ENCODE measurements at places on chromosomes 7 and 10. TPM values are rescaled to one million over a fixed set of nuclear protein-coding genes. Genes with fewer than 3 reads are reported as not detected.

GRCh38 chr7:107386548-107387102 lies 83.2 kb upstream of the GPR22 start:
- DNase-seq = no peak

GRCh38 chr10:3531670-3532069 lies 253.3 kb downstream of the KLF6 start:
- DNase-seq = no peak

DNA sequence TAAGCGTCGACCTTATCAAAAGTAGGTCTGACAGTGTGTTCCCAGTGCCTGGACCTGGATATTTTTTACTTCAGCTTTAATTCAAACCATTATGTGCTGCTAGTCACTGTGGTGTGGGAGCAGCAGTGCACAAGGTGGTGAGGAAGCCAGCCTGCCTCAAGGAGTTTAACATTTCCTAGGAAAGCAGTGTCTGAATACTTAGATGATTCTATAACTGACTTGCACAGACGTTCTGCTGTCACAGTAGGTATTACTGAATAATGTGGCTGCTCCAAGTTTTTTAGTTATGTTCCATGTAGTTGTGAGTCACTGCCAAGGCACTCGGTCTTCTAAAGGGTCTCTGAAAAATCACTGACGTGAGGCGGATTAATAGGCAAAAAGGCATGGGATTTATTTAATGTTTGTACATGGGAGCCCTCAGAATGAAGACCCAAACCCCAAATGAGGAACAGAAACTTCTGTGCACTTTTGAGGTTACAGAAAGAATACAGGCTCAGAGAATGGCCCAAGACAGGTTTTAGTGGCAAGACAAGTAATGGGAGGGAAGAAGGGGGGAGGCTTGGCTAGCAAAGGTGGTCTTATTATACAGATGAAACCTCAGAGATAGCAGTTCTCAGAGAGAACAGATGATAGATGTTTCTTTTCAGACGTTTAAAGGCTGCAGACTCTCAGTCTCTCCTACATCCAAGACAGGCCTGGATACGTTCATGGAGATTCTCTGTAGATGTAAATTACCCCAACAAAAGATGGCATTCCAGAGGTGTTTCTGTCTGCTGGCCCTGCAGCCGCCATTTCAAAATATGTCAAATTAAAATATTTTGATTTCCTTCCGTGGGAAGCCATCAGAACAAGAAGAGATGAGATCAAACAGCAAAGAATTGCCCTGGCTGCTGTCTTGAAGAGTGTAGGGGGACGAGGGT lies 209.3 kb downstream of the SDK1 start:
- no peak for DNase-seq

DNA sequence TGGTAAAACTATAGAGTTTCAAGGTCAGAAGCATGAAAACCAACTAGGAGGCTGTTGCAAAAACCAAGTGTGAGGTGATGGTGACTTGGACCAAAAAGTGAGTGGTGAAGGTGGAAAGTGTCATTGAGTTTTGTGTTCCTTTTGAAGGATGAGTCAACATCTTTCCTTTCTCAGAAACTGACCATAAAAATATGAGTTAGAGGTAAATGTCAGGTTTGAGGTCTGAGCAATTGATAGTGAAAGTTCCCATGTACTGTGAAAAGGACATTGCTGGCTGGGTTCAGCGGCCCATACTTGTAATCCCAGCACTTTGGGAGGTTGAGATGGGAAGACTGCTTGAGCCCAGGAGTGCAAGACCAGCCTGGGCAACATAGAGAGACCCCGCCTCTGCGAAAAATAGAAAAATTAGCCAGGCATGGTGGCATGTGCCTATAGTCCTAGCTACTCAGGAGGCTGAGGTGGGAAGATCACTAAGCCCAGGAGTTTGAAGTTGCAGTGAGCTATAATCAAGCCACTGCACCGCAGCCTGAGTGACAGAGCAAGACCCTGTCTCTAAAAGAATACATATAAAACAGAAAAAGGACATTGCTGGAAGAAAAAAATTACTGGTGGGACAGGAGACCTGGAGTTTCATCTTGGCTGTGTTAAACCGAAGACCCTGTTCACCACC lies 89.3 kb upstream of the ARID5B start:
- DNase-seq = no peak

DNA sequence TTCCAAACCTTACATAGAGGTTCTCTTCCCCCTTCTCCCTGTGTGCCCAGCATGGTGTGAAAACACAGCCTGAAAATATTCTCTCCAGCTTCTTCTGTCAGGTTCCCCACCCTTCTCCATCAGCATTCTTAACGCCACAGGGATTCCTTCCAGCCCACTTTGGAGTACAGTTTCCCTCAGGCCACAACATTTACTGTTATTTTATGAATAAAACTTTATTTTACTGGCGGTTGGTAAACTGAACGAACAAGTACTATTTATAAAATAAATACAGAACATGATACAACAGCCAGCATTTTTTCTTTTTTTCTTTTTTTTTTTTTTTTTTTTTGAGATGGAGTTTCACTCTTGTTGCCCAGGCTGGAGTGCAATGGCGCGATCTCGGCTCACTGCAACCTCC lies 31.6 kb upstream of the GPNMB start:
- DNase-seq = no peak

DNA sequence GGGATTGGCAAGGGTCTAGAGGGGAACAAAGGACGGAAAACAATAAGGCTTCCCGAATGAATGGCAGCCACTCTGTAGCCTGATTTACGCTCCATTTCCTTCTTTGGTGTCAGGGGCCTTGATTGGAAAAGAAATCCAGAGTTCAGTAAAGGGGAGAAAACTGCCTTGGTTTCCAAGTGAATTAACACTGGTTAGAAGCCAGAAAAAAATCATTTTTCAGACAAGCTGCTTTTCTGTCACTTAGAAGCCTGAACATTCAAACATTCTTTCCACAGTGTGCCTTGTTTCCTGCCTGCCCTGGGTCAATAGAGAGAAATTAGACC lies 283 bp upstream of the TRDMT1 start:
- no peak for DNase-seq

DNA sequence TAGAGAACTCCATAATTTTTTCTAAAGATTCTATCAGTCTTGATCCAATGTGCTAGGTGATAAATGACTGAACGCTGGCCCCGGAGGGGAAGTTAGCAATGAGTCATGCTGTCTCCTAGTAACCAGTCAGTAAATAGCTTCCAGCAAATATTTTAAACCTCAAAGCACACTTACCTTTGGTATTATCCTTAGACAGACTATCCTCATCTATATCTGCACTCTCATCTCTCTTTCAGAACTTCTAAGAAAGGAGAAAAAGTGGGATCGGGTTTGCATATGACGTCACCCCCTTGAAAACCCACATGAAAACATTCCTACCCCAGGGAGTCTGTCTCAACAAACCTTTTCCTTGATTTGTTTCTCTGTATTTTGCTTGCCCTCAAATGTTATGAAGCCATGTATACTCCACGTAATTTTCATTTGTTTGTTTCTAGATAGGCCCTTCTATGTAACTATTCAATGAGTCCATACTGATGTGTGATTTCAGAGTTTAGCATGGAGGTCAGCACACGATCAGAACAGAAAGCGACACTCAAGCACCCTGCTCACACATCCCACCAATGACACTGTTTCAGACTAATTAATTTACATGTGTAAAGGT lies 174.9 kb upstream of the NRP1 start:
- DNase-seq = peak; percentile 15

DNA sequence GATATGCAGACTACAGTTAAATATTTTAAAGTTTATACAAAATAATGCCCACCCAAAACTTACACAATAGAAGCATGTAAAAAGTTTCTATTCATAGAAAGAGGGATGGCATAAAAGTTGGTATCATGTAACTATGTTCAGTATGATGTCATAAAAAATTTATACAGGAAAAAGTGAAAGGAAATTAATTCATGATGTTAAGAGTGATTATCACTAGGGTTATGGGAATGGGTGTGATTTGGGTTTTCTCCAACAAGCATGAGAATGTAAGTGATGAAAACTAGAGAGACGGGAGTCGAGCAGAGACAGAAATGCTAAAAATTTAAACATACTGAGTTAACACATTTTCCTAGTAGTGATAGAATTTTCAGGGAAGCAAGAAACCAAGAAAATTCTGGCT lies 52.7 kb downstream of the GDI2 start:
- no peak for DNase-seq

GRCh38 chr10:13706175-13706574 lies 119.4 kb downstream of the PRPF18 start:
- DNase-seq = no peak

DNA sequence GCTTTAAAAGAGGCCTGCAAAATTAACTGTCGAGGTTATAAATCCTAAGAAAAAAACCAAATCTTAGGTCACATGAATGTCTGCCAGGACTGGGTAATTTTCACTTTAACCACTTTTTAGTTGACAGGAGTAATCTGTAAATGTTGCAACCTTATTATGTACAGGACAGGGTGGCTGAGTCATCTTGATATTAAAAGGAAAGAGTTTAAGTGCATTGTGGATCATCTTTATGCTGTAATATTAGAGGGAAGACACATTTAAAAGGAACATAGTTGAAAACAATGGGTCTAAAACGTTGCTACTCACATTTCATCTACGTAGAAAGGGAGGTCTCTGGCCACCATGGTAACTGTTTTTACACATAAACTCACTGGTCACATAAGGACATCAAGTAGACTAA lies 115.5 kb downstream of the LSMEM1 start:
- no peak for DNase-seq

DNA sequence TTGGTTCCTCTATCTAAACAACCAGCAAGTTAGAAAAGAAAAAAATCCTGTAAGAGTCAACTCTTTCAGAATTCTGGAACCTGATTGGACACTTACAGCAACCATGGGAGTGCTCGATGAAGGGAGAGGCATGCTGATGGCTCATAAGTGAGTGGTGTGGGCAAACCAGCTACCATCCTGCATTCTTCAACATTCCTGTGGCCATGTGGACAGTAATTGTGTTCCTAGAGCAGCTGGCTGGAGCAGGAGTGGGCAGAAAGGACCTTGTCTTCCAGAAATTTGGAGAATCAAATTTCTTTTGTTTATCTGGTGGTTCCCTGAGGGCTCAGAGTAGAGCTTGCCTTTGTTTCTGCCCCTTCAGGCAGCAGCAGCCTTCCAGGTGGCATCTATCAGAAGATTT lies 22.5 kb upstream of the MYL7 start:
- DNase-seq = peak; percentile 49

DNA sequence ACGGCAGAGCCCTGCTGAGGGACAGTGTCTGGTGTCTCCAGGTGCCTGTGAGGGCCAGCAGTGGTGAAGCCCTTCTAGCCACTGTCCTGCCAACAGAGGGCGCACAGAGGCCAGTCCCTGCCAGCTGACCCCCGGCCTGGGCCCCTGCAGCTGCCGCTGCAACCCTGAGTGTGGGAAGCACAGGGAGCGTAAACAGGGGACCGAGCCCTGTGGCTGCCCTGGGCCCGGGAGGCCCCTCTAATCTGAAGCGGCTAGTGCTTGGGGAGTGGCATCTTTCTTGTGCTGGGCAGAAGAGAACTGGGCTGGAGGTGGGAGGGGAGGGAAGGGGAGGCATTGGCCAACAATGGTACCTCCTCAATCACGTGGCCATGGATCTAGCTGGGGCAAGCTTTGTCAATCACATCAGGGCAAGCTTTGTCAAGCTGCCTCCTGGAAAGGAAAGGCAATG lies 34.6 kb downstream of the TRIM8 start:
- DNase-seq = peak; percentile 71

DNA sequence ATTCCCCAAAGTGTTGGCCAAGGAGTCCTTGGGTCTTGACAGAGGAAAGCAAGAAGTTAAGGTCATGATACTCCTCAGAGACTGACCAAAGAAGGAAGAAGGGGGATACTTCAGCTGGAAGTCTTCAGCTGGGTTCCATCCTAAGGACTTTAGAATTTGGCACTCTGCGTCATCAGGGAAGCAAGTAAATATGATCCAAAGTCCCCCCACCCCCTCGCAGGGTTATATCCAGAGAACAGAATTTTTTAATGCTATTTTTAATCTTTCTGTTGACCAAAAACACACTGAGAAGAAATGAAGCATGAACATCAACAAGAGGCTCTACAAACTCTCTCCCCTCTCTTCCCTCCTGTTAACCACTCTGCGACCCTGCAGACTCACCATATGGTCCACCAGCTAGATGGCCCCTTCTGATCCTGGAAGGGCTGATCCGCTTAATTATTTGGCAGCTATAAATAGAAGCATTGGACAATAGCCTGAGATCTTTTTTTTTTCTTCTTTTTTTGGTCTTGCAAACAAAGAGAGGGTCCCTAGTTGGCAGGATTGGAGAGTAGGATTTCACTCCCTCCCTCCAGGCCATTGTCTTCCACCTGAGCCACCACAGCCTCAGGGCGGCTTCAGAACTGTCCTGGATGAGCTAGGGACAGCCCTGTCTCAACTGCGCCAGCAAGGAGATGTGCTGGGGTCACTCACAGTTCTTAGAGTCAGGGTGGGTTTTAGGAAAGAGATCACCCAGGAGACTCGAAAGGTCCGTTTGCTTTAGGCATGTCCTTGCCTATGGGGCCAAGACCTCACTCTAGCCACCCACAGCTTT lies 196.0 kb downstream of the KCNMA1 start:
- DNase-seq = no peak

DNA sequence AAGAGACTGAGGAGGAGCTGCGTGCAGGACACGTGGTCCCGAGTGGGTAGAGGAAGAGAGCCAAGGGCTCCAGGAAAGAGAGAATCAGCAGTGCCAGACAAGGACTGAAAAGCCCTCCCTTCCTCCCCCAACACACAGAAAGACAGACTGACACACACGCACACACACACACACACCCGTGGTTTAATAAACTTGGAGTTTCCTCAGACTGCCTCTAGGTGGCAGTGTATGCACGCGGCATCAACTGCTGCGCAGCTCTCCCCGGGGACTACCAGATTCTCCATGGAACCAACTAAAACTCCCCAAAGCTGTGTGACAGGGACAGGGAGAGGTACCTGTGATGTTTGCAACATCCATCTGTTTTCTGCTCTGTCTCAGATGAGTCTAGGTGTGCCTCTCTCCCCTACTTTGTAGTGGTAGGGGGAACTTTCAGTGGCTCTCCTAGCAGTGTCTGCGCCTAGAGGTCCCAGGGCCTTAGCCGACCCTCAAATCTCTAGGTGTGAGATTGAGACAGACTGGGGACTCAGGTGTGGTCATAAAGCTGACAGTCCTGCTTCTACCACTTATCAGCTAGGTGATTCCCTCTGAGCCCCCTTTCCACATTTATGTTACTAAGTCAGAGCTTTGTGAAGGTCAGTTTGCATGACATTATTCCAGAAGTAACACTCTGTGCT lies 9.3 kb upstream of the TSPAN14 start:
- peak; percentile 62 for DNase-seq

Gene FOXI2
- 0.15 TPM for total RNA-seq

Gene SFTPA1
- not detected for total RNA-seq

Gene TMEM273
- total RNA-seq = 4.2 TPM

Gene MSS51
- total RNA-seq = 0.94 TPM

Gene HOXA5
- total RNA-seq = 4.0 TPM

Gene CNPY1
- not detected for total RNA-seq

Gene PAPSS2
- total RNA-seq = 27.9 TPM

Gene PRLHR
- not detected for total RNA-seq

Gene BHLHA15
- 1.9 TPM for total RNA-seq

Gene ZMIZ1
- total RNA-seq = 100 TPM

Gene UCN3
- total RNA-seq = not detected

Gene SEMA3E
- 1.3 TPM for total RNA-seq
